ENCODE measurements at places on chromosomes 7 and 10.

GRCh38 chr10:65945061-65945460 lies 980.8 kb upstream of the LRRTM3 start:
- no peak for DNase-seq

DNA sequence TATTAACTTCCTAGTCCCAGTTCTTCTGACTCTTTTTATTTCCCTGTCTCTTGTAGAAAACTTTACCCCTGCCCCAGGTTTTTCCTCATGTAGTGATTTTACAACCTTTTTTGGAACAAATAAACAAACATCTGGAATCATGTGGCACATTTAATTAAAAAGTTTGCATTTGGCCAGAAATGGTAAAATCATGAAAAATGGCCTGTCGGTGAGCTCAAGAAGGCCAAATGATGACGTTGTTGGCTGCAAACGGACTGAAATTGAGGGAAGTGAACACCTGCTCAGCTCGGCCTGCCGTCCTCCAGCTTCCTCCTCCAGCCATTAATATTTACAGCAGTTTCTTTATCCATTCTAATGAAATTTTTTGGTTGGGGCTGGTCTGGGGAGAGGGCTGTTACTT lies 902.8 kb downstream of the LRMDA start:
- no peak for DNase-seq

- DNase-seq: peak; percentile 93
Observed at GRCh38 chr7:88219781-88220747, at the start of gene SRI. SRI (minus strand) TSS chr7:88220038; CDS start chr7:88220026, 12 bp downstream.

DNA sequence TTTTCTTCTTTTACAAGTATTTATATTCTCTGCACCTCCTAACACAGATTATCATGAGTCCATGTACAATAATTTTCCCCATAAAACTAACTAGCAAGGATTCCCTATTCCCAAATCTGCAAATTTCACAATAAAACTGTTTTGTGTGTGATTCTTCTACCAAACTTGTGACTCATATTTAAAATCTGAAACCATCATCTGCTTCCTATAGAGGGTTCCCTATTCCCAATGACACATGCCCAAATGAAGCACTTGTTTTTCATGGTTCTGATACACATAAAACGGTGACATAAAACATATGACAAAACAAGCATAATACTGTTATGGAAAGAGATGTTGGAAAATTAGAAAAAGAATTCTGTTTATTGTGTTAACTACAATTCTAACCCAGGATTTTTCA lies 657.6 kb downstream of the PARD3 start:
- no peak for DNase-seq

GRCh38 chr10:131082201-131082850 lies 229.2 kb downstream of the TCERG1L start:
- no peak for DNase-seq

GRCh38 chr7:139560678-139561077 lies 37.2 kb downstream of the CLEC2L start:
- DNase-seq: no peak

- DNase-seq: no peak
Observed at GRCh38 chr7:123637203-123637602, 18.5 kb upstream of the LMOD2 start.
